ENCODE measurements at places on chromosomes 4 and X.

DNA sequence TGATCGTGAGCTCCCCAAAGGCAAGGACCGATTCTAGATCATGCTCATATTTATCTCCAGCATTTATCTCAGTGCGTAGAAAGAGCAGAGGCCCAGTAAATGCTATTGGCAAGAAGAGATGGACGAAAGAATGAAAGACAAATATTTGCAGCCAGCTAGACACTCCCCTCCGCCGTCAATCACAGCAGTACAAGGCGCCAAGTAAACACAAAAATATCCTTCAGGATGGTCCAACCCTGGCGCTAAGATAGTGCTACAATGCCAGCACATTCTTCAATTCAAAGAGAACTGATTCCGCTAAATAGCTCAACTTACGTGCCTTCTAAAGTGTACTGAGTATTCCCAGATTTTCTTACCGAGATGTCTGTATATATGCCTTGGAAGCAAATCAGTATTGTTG, 114.5 kb downstream of the DDX53 start:
- DNase-seq, result no peak

- DNase-seq, result no peak
Measured at GRCh38 chrX:124018023-124018422, 56.5 kb downstream of the STAG2 start.

DNA sequence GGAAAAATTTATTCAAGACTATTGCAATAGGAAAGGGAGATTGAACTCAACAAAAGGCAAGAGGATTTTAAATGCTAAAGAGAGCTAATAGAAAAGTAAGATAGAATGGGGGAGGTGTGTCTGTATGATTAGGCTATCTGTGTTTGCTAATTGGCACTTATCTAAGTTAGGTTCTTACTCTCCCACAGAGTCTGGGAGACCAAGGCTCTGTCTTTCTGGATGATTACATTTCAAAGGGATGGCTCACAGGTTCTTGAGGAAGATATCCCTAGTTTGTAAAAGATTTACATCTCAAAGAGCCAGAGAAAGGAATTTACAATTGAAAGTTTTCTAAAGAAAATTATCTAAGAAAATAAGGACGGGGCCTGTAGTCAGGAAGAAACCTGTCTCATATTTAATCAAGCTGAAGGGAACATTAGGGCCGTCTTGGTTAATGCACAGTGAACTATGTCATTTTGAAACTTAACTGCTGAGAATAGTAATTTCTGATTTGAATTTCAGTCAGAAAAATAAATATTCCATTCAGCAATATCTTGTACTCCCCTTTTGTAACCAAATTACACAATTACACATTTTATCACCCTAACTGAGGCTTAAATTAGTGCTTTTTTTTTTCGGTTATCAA, 75.8 kb downstream of the MAGEB10 start:
- DNase-seq, result no peak

GRCh38 chr4:147590249-147590920, 26.8 kb upstream of the TMEM184C start:
- DNase-seq, result no peak

GRCh38 chr4:128353791-128354190, 66.2 kb upstream of the PGRMC2 start:
- DNase-seq, result no peak

- no peak for DNase-seq
Measured at GRCh38 chrX:38426785-38427184, 74.4 kb downstream of the OTC start.

- DNase-seq, result no peak
Measured at GRCh38 chrX:107880054-107880610, 54.5 kb downstream of the MID2 start.

- no peak for DNase-seq
Measured at GRCh38 chrX:145673841-145674240, 143.8 kb upstream of the SLITRK2 start.

DNA sequence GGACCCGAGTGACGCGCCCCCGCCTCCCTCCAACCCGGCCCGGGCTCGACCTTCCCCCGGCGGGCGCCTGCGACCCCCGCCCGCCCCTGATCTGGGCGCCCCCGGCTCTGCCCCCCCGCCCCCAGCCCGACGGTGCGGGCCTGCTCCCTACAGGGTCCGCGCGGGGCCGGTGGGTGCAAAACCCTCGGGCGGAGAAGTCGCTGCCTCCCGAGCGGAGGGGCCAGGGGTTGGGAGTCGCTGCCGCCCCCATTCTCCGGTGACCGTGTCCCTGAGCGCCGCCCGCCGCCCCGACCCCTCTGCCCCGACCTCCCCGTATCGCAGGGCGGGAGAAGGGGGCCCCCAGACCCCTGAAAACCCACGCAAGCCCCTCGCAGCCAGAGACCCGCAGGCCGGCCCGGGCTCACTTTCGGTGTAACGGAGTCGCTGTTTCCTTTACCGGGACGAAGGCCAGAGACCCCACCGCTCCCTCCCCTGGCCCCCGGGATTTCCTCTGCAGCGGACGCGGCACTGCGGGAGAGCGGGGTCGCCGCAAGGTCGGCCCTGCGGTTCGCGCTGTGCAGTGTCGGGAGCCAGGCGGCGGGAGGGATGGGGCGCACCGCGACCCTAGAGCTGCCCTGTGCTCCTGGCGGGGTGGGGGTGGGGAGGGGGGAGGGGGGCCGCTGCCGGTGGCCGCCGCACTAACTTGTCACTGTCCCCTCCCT, 729 bp upstream of the CPLX1 start:
- no peak for DNase-seq
